ENCODE measurements at places on chromosomes 3 and 15.
A peak's percentile ranks its signal among the peaks of the same experiment; 100 is the strongest.

DNA sequence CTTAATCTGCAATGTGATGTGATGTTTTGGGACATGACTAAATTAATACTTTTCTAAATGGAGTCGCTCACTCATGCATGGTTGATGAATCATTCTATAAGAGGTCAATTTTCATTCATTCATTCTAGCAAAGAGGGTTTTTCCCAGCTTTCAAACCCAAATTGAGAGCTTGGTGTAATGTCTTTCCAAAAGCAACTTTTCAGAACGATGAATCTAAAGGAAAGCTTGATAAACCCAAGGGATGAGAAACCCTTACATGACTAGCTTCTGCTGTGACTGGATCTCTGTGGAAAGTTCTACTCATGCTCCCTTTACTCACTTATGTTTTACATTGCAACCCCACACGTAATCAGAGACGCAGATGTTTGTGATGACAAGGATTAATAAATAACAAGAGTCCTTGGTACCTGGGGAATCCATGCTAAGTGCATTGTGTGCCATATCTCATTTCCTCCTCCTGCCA, 47.7 kb downstream of the PDZRN3 start:
- DNase-seq, result no peak

DNA sequence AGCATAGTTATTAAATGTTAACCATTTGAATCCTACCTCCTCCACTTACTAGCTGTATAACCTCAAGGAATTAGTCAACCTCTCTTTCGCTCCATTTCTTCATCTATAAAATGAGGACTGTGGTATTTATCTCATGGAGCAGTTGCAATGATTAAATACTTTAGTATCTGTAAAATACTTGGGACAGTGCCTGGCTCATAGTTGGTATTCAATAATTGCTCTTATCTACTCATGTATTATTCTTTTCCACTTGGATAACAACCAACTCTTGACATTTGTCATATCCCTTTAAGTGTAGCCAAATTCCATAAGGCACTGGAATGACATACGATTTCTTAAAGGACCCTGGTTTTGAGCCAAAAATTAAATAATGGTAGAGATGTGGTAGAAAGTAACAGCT, 72.0 kb downstream of the FSIP1 start:
- DNase-seq, result no peak

DNA sequence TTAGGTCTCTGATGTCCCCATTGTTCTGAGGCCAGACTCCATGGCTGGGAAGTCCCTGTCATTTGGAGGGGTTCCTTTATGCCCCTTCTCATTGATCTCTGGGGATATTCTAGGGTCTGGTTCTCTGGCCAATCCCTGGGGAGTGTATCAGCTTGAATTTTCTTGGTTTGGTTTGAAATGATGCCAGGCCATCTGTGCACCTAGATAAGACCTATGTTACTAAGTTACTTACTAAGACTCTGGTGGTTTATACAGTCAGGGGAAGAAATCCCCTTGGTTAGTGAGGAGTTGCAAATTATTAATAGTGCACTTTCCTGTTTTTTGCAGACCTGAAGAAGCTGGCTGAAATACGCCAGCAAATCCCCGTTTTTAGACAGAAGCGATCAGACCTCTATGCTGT, 20.3 kb downstream of the NIT2 start:
- no peak for DNase-seq

GRCh38 chr3:128313071-128313725, 153.5 kb downstream of the DNAJB8 start:
- no peak for DNase-seq

- DNase-seq, result no peak
These were observed 1.4 kb downstream of the CIAO2A start for GRCh38 chr15:64092075-64092820.

GRCh38 chr3:78978037-78978436, 789.8 kb downstream of the ROBO1 start:
- no peak for DNase-seq

DNA sequence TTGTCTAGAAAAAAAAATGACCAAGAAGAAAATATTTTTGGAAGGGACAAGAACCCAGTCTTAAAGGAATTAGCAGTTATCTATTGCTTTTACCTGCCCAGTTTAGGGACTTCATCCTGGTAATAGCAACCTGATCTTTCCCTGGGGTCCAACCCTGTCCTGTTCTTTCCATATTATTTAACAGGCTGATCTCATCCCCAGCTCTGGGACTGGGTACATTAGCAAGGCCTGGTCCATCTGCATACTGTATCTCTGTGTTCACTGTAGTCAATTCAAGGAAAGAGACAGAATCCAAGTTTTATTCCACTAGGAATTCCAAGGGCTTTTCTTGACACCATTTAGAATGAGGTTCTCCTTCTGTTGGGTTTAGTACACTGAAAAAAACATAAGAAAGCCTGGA, 191.7 kb upstream of the GADL1 start:
- DNase-seq, result no peak

DNA sequence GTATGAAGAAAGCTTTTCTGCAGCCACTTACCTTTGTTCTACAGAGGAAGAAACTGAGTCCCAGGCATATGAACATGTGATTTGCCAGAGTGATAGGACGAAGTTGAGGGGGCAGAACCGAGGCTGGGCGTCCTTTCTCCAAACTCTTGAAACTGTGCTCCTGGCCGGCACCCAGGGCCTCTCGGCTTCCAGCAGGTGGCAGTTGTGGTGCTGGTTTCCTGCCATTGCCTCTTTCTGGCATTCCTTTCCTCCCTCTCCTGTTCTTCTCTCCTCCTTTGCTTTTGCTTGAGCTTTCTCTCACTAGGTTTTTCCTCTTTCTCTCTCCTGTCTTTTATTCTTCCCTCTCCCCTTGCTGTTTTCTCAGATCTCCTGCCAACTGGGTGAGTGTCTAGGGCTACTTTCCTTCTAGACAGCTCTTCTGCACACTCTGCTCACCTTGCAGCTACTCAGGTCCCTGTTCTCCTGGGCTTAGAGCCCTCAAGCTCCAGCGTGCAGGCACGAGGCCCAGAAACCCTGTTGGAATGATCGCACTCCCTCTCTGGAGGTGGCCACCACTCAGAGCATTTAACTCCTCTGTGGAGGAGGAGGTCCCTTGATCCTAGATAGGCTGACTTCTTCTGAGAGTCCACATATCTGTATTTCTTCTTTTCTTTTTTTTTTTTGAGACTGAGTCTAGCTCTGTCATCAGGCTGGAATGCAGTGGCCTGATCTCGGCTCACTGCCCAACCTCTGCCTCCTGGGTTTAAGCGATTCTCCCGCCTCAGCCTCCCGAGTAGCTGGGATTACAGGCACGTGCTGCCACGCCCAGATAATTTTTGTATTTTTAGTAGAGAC, 26.2 kb downstream of the TRAK1 start:
- DNase-seq, result no peak

DNA sequence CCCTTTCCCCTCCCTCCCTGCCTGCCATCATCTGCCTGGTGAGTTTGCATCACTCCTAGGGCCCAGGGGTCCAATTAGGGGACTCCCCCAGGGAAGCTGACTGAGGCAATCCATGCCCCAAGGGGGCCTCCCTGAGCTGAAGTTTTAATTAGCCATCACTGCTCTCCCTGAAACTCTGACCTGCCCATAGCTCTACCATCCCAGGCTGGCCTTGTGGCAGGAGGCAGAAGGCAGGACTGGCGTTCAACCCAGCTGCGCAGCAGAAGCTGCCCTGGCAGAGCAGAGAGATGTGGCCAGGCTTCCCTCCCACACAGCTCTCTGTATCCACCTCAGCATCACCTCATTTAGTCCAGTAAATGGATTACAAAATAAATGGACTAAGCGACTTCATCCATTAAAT, 7.7 kb upstream of the C15orf39 start:
- DNase-seq, result no peak

DNA sequence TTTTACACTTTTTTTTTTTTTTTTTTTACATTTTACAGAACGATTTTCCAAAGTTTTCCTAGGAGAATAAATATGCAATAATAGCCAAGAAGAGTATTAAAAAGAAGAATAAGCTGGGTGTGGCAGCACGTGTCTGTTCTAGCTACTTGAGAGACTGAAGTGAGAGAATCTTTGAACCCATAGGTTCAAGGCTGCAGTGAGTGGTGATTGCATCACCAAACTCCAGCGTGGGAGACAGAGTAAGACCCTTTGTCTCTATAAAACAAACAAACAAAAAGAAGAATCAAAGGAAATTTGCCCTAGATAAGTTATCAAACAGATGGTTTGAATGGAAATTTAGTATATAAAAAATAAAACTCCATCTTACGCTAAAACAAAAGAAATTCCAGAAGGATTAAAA, 13.3 kb downstream of the XRN1 start:
- DNase-seq, result no peak

- no peak for DNase-seq
These were observed 415.3 kb downstream of the CNTN4 start for GRCh38 chr3:2513986-2514385.

DNA sequence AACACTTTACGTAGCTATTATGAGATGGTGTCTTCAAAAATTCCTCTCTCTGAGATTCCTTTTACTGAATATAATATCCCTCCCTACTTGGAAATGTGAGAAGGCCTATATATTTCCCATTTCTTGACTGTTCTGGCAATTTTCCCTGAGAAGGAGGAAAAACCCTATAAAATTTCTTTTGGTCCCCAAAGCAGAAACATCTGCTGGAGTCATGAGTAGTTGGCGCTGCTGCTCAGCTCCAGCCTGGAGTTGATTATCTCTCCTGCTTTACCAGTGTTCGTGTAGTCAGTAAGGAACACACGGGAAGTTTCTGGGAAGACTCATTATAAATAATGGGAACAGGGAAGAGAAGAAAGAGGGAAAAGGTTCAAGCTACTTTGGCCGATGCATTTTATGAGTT, 680.1 kb downstream of the EPHA3 start:
- no peak for DNase-seq

DNA sequence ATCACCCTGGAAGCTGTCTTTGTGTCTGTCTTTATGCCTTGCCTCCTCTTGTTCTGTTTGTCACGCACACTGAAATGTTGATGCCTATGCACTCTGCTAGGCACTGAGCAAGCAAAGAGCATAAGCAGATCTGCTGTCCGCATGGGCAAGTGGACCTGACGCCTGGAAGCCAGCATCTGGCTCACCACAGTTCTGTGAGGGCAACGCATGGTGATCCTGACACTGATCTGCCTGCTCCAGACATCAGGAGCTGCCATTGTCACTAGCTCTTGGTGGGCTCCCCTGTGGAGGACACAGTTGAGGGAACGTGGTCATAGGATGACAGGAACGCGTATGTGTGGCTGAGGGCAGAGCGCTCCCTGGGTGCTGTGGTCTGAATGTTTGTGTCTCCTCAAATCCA, 234.6 kb downstream of the ADAMTS17 start:
- DNase-seq, result no peak

GRCh38 chr3:99875581-99875928, 57.9 kb downstream of the CMSS1 start:
- DNase-seq, result no peak

GRCh38 chr3:42960786-42961185, 18.3 kb upstream of the GASK1A start:
- no peak for DNase-seq

- DNase-seq, result no peak
These were observed 46.4 kb downstream of the TNFAIP8L3 start for GRCh38 chr15:51048308-51048707.

GRCh38 chr3:61141227-61141626, 110.0 kb downstream of the FHIT start:
- no peak for DNase-seq

DNA sequence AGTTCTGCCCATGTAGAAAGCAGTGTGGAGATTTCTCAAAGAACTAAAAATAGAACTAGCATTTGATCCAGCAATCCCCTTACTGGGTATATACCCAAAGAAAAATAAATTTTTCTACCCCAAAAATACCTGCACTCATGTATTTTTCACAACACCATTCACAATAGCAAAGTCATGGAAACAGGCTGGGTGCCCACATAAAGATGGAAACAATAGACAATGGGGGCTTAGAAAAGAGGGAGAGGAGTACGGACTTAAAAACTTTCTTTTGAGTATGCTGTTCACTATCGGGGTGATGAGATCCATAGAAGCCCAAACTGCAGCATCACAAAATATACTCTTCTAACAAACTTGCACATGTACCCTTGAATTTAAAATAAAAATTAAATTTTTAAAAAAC, 345.1 kb upstream of the CCDC54 start:
- no peak for DNase-seq

DNA sequence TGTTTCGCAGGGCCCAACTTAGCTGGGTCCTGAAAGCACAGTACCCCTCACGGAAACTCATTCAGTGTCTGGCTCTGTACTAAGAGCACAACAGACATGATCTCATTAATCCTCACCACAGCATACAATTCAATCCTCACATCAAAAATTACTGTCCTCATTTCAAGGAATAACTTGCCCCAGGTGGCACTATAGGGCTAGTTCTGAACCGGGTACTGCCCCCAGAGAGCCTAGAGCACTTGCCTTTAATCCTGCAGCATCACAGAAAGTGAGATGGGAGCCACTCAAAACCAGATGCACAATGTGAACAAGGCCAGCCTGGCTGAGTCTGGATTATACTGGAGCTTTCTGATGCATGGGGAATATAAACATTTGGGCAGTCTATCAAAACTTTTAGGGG, 122.6 kb downstream of the OSBPL10 start:
- DNase-seq, result peak; percentile 7

- DNase-seq, result no peak
These were observed 32.6 kb downstream of the CLK3 start for GRCh38 chr15:74648051-74648842.

DNA sequence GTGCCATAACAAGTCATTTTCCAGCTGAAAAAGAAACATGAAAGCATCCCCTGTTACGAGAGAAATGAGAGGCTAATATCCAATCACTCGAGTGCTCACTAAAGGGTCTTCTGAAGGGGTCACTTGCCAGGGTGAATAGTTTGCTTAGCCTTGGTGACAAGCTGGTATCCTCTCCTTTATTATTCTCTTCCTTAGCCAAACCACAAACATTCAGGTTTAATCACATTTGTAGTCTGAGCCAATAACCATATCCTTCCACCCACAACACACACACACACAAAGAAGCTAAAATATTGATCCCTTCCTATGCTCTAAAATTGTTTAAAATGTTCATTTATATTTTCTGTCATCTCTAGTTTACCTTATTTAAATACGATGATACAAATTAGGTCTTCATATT, 240.5 kb upstream of the TMCO5A start:
- DNase-seq, result no peak

DNA sequence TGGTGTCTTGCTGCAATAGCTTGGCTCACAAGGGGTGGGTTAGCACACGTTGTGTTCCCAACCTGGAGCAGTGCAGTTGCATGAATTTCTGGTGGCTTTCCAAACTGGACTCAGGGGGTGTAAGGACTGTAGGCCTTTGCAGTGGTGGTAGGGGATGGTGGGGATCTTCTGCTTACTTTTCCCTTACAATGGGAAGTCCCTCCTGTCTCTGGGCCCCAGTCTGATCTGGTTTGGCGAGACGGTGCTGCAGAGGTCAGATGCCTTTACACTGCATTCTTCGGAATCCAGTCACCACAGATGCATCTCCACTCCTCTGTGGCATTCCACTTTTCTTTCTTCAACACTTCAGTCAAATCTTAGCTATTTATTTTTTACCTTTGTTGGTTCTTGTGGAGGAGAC, 132.1 kb downstream of the DOCK3 start:
- DNase-seq, result no peak

GRCh38 chr3:110815008-110815583, 256.5 kb upstream of the NECTIN3 start:
- no peak for DNase-seq

Measured in DMS153 (cell line).